ENCODE measurements at places on chromosomes 7 and 10. TPM values are rescaled to one million over a fixed set of nuclear protein-coding genes. Genes with fewer than 3 reads are reported as not detected.

Gene TRIM50
- not detected for total RNA-seq

Gene AKR1E2
- total RNA-seq = 7.2 TPM

Gene LRGUK
- 0.33 TPM for total RNA-seq

Gene EGR2
- 0.33 TPM for total RNA-seq

Gene CTAGE8
- not detected for total RNA-seq

Gene GAD2
- not detected for total RNA-seq

Gene HDAC9
- 14.7 TPM for total RNA-seq

Gene PPP1R3A
- not detected for total RNA-seq

Gene RAMP3
- total RNA-seq = not detected

Gene TAS2R5
- 1.5 TPM for total RNA-seq

Gene HKDC1
- not detected for total RNA-seq

Gene DMBT1
- total RNA-seq = not detected

Gene ATRNL1
- total RNA-seq = under 0.01 TPM

Gene MYL10
- total RNA-seq = not detected

Gene CDH23
- total RNA-seq = under 0.01 TPM

Gene OAT
- total RNA-seq = 134 TPM

Gene SPDYE1
- not detected for total RNA-seq

Gene VIM
- total RNA-seq = 10,114 TPM

Gene FAM221A
- total RNA-seq = 2.6 TPM

Gene CDHR3
- total RNA-seq = 2.1 TPM

Gene LRRTM3
- not detected for total RNA-seq

Gene NKX6-2
- not detected for total RNA-seq

Gene NOBOX
- not detected for total RNA-seq

Gene CYP2C9
- not detected for total RNA-seq

Gene RPEL1
- 0.33 TPM for total RNA-seq

Gene TSC22D4
- total RNA-seq = 51.3 TPM

Gene CYP26C1
- 2.5 TPM for total RNA-seq

Gene CPA1
- not detected for total RNA-seq

Gene TEX36
- total RNA-seq = not detected

Gene SEMA3C
- total RNA-seq = 0.33 TPM

Gene KLF14
- total RNA-seq = not detected

Gene ELOVL3
- total RNA-seq = not detected

Gene CALML5
- total RNA-seq = not detected

Gene STEAP2
- 2.3 TPM for total RNA-seq

Gene RAB11FIP2
- total RNA-seq = 17.8 TPM

Gene HACD1
- 15.3 TPM for total RNA-seq

Gene SPDYE2
- not detected for total RNA-seq

Gene CD36
- total RNA-seq = 4.9 TPM

Gene GATA3
- total RNA-seq = 0.29 TPM

Gene ZNF775
- 4.8 TPM for total RNA-seq

Gene METTL2B
- total RNA-seq = 35.6 TPM

Gene SGCE
- total RNA-seq = 59.4 TPM

Gene GALNT17
- not detected for total RNA-seq

Gene MGAM2
- total RNA-seq = not detected

Gene HTRA1
- 39.1 TPM for total RNA-seq

Gene GIMAP4
- total RNA-seq = 166 TPM

Gene DLD
- 43.4 TPM for total RNA-seq

Gene MSMB
- not detected for total RNA-seq
